ENCODE measurements at places on chromosomes 2 and 18.

GRCh38 chr2:63743170-63743981, 98.3 kb upstream of the UGP2 start:
- no peak for DNase-seq

DNA sequence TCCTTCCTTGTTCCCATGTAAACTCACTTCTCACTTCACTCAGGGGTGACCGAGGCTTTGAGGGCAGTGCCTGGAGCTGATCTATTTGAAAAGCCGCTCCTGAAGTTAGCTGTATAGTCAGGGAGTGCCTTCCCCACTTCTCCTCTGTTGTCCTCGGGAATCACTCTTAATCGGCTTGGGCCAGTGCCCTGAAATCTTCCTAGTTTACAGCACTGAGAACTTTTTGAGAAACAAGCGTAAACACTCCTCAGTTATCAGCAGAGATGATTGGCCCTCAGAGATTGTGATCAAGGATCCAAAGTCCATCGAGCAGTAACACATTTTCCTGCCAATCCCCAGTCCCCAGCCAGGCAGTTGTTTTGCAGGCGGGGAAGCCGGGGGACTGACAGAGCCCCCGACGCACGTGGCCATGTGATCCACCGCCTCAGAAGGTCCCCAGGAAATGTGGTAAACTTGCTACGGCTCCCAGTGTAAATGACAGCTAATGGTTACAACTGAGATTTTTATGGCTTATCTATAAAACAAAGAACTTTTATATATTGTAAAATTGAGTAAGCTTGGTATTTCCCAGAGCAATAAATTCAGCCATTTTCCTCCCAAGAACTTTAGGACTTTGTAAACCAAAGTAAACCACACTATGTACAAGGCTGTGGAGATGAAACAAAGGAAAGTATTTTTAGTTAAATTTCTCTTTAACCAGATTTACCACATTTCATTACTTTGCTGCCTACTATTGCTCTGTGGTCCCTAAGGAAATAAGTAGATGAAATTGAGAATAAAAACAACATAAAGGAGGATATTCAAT, 53.5 kb downstream of the C18orf63 start:
- no peak for DNase-seq

GRCh38 chr18:44047585-44047984, 633.1 kb upstream of the SETBP1 start:
- DNase-seq = no peak

DNA sequence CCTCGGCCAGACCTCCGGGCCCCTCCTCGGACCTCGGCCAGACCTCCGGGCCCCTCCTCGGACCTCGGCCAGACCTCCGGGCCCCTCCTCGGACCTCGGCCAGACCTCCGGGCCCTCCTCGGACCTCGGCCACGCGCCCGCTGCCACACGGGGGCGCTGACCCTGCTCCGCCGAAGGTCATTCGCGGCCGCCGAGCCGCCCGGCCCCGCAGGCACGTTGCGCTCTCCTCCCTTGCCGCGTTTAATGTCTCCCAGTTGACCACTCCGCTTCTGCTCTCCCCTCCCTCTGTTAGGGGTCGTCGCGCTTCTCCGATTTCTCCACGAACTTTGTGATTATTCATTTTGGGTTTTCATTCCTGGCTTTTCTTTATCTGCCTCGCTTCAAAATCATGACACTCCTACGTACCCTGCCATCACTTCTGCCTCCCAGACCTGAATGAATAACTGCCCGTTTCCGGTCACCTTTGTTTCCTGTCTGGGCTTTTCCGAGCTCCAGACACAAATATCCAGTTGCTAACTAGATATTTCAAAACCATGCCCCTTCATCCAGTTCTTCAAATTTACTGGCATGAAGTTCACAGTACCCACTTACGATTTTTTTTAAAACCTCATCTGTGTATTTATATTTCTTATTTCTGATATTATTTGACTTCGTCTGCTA, 14.8 kb upstream of the COLEC12 start:
- no peak for DNase-seq

- DNase-seq = no peak
These were observed 59.5 kb upstream of the POU3F3 start for GRCh38 chr2:104794441-104794840.

DNA sequence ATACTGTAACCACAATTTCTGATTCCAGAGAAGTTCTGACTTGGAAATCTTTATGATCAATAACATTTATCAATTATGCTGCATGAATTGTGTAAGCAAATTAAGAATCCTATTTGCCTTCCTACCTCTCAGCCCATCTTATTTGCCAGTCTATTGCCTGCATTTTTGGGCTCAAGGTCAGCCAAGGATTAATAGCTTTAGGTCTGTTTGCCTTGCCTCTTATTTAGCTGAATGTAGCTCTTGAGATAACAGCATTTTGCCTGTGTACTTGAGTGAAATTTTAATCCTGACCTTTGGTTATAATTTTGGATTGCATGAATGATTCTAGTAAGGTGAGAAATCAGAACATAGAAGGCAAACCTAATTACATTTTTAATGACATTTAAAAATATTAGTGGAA, 51.2 kb downstream of the MYO3B start:
- no peak for DNase-seq

DNA sequence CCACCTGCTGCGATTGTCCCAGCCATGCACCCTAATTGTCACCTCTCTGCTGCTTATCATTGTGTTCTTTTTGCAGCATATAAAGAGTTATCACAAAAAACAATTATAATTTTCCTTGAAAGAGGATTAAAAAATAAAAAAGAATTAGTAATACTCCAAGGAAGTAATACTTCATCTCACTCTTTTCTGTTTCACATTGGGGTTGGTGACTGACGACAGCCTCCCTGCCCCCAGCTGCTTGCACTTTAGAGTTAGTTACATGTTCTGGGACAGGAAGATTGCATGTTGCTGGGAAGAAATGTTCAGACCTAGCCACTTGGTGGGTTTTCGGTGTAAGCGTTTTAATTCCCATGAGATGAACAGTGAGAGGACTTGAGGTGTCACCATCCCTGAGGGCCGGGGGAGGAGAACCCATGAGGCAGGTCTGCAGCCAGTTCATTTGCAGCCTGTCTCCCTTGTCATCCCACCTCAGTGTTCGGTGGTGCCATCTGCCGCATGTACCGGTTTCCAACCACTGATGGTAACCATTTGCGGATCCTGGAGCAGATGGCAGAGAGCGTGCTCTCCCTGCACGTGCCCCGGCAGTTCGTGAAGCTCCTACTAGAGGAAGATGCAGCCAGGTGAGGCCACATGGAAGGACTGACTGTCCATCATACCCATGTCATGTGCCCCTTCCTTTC, 69.1 kb downstream of the COA5 start:
- no peak for DNase-seq

DNA sequence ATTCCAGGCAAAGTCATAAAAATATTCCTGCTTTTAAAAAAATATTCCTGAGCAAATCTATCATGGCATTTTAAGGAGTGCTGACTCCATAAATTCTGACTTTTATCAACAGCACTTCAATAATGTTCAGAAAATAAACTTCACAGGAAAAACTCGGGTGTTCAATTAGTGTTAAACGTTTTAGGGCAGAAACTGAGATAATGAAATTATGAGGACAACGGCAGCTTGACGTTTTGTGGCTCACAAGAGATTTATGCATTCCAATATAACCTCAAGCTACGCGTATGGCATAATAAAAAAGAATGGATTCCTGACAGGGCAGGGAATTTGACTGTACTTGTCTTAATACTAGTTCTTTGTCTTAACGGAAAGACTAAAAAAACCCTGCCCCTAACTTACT, 133.2 kb downstream of the ICOS start:
- DNase-seq = no peak

GRCh38 chr2:98654699-98655495, 46.5 kb downstream of the UNC50 start:
- DNase-seq = no peak

DNA sequence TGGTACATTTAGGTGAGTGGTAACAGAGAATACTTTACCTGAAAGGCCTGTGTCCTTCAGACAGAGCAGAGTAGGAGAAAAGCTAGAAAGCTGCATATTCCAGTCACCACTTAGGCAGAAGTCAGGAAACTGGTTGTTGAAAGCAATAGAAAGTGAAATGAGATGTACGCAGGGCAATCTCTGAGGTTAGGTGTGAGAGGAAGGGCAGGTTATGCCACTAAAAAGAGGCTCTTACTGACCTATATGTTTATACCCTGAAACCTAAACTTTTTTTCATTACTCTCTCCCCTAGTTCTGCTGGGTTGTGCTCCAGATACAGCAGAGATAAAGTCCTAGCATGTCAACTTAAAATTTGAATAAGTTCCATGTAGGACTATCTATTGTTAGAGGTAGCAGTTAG, 93.5 kb downstream of the COX7A2L start:
- DNase-seq = no peak

- no peak for DNase-seq
These were observed 632.2 kb downstream of the SLC4A3 start for GRCh38 chr2:220259662-220260061.

- DNase-seq = no peak
These were observed 48.6 kb downstream of the FER1L5 start for GRCh38 chr2:96691022-96691612.

DNA sequence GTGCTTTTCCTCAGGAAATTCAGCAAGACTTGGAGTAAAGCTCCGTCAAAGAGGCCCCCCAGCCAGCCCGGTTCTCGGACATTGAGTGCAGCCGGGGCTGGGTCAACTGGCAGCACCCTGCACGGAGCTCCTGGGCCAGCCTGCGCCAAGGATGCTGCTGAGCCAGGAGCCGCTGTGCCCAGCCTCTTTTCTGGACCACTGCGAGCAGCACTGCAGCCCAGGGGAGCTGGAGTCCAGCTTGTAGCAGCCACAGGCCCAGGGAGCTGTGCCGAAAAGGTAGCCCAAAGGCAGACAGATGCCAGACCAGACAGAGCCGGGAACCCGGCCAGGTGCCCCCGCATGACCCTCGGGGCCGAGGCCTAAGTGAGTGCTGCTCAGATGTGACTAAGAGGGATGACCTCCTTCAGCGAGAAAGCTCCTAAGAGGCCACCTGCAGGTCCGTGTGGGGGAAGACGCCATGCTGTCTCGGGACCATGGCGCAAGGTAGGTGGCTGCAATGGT, 7.3 kb downstream of the CLHC1 start:
- no peak for DNase-seq

DNA sequence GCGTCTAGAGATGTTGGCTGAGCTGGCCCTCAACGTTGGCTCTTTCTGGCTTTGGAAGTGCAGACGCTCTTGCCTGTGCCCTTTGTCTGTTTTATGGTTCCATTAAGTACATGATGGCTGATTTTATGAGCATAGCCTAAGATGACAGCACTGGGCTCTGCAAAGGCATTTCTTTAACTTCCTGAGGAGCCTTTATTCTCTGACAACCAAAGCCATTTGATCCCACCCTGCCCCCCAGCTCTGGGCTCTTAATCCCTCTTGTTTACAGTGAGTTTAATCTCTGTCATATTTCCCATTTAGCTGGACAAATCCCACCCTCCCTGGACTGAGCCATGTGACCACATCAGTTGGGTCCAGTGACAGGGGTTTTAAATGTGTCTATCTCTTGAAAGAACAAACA, 195.9 kb downstream of the ACKR3 start:
- DNase-seq = no peak

GRCh38 chr2:131426727-131427126, 49.2 kb upstream of the TUBA3D start:
- no peak for DNase-seq

Data from NCI-H226 (cell line).